ENCODE measurements at places on chromosomes 7 and 10.

- peak; percentile 90 for DNase-seq
Measured at GRCh38 chr10:15123749-15124184, 26.6 kb downstream of the RPP38 start.

DNA sequence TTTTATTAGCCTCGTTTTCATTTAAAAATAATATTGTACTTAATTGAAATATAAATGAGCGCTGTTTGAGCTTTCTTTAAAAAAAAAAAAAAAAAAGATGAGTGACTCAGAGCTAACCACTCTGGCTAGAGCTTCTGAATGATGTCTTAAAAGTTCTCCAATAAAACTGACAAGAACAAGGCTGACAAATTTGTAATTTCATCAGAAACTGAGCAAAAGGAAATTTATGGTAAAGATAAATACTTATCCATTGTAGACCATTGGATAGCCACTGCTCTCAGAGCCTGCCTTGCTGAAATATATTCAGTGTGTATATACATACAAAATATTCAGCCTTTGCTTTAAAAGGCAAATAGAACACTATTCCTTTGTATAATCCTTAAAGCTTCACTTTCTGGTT, 91.2 kb upstream of the OIT3 start:
- DNase-seq: peak; percentile 54

GRCh38 chr7:44103923-44104859, at the start of gene AEBP1:
AEBP1 (plus strand) TSS chr7:44104345; CDS start chr7:44104666, 321 bp downstream.
- DNase-seq: peak; percentile 48

DNA sequence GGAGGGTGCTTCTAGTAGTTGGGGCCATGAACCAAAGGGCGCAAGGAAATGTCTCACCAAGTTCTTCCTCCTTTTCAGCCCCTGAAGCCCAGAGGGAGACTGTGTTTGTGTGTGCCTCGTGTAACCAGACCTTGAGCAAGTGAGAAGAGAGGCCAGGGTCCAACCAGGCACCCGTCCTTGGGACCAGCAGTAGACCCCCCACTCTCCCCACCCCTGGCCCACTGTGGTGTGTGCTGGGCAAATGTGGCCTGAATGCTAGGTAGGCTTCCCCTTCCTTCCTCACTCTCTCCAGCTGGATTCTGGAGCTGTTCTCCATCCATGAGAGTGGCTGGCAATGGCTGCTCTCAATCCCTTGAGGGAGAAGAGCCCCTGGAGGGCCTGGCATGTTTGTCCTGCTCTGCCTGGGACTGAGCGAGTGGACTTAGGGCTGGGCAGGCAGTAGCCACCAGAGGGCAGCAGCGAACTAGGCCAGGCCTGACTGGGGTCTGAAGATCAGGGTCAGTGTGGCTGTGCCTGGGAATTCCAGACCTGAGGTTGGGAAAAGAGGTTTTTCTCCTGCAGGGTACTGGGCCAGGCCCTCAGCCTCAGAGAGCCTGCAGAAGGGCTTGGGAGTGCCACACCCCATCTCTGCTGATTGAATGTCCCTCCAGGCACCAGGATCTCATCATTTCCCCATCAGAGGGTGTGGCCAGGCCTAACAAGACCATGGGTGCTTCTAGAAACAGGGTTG, 12.5 kb downstream of the SFRP5 start:
- DNase-seq: peak; percentile 80

GRCh38 chr7:121049897-121050296, 61.4 kb downstream of the CPED1 start:
- no peak for DNase-seq

- peak; percentile 4 for DNase-seq
Measured at GRCh38 chr7:91596287-91596686, 284.2 kb downstream of the MTERF1 start.

DNA sequence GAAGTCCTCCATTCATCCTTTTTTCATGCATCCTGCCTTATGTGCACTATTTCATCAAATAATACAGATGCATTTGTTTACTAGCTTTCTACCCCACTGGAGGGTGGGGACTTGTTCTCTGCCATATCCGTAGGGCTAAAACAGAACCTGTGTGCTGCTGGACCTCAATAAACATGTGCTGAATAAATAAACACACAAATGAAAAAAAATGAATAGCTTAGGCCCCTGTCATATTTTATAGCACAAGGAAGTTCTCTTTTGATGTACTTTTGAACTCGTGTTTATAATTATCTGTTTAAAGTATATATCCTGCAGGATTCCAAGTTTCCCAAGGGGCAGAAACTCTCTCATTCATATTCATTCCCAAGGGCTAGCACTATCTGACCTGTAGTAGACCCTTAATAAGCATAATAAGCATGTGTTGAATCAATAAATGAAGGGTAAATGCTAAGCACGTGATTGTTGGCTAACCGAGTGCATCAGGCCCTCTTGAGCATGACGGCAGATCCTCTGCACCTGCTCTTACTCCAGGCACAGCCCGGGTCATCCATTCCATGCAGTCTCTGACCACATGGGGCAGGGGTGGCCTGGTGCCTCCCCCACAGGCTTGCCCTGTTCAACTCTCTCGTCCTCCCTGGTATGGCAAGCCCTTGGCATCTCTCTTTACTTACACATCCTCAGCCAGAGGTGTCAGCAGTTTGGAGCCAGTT, 474.1 kb upstream of the ZMIZ1 start:
- DNase-seq: no peak

GRCh38 chr7:13327669-13328068, 640.2 kb downstream of the ARL4A start:
- peak; percentile 55 for DNase-seq

DNA sequence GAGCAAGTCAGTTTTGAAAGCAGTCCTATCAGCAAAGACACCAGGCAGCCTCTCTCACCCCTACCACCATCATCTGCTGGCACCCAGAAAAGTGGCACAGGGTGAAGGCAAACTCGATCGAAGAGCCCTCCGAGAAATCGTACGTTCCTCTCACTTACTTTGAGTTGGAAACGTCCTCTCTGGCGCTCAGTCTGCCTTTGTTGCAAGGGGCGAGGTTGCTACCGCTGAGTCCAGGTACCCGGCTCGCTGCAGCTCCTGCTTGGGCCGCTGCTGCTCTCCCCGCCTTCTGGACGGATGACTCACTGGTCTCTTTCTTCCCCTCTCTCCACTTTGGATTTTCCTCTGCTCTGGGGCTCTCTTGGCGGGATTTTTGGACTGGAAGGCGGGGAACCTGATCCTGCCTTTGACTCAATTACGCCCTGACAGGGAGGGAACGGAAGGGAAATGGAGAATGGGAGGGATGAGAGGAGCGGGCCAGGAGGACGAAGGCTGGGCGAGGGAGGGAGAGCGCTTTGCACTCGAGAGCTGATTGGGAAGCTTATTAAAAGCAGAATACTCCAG, at the start of gene PTN:
Gene PTN, minus strand, starts transcription at position 453 of the 561 bp plus-strand sequence. CDS start 88,760 bp downstream, outside the sequence.
- peak; percentile 36 for DNase-seq

DNA sequence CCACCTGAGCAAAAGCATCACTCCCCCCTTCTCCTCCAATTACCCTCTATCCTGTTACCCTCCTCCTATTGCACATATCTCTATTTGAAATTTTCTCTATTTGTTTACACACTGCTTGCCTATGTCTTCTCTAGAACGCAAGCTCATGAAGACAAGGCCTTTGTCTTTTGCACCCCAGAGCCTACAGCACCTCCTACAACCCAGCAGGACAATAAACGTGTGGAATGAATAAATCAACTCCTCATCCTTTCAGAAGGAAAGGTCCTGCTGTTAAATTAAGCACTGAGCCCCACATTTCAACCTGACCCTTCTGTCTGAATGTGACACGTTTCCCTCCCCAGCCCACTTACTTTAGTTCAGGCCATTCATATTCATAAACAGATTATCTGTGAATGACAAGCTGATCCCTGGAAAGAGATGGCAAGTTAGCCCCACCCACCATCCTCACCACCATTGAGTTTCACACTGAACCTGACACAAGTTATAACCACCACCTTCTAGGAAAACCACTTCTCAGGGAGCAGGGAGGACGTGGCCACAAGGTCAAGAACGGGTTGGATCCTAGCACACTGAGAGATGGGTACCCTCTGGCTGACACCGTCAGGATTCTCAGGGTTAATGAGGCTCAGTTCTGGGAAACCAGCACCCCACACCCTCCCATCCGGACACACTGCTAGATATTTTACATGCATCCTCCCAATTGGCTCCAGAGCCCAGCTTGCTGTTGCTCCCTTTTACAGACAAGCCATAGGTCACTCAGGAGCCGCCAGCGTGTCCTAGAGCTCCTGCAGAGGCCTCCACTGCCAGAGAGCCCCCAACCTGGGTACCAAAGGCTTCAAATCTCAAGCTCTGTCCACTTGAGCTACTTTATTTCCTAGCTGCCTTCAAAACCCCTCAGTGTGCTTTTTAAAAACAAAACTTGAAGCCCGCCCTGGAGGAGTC, 934 bp downstream of the PRTFDC1 start:
- peak; percentile 59 for DNase-seq

DNA sequence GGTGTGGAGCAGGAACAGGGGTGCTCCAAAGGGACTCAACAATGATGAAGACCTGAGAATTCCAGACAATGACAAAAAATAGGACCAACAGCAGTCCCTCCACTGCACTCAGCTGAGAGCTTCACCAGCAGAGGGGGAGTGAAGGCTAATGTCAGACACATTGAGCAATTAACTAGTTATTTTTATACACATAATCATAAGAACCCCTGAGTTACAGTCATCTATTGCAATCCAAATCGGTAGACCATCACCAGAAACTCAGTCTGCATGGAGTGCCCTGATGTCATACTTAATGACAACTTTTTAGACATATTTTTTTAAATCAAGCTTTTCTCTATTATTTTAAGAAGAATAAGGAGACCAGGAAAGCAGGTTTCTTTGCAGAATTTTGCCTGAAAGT, 30.6 kb upstream of the IKZF1 start:
- no peak for DNase-seq

GRCh38 chr10:104327745-104328645, 10.3 kb downstream of the ITPRIP start:
- peak; percentile 80 for DNase-seq

DNA sequence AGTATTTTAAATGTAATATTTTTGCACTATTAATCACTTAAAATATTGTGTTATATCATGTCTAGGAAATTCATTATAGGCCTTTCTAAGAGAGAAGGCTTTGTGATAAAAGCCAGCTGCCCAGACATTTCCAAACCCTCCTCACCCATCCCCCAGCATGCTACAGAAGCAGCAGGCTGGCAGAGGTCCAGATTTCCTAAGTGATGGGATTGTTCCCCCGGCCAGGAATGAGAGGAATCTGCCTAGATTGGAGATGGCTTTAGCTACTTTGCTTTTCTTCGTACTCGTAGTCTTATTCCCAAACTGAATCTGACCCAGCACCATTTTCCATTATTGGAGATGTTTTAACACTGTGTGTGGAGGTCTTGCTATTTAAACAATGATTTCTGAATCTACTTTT, 29.4 kb downstream of the CDK14 start:
- DNase-seq: peak; percentile 71

GRCh38 chr10:104037261-104037951, 48.3 kb downstream of the COL17A1 start:
- DNase-seq: no peak

DNA sequence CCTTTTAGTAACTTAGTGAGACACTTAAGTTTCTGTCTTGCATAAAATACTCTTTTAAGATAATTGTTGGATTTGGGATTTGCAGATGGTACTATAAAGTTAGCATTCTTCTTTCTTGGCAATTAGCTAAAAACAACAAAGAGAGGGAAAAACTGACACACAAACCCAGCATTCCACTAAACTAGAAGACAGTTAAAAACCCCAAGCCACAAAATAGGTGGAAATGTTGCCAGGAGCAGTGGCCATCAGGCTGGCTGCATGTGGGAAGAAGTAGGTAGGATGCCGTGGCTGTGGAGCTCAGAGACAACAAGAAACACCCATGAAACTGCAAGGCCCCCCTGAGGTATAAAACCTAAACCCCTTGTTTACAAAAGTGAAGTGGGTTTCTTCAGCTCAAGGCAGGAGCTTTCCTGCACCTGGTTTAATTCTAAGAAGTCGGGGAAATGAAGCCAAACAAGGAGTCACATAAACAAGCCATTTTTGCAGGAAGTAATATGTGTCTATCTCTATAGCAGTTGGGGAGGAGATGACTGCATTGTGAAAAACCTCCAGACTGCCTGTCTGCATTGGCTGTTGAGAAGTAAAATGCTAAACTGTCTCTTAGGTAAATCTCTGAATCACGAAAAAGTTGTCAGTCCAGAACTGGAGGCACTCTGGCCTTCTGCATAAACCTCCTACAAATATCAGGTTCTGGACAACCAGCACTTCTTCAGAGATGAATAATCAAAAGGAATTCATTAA, 9.5 kb downstream of the RAB18 start:
- peak; percentile 57 for DNase-seq

- DNase-seq: no peak
Measured at GRCh38 chr7:128210590-128211570, 30.2 kb upstream of the LEP start.

GRCh38 chr7:144459635-144460034, 56.1 kb upstream of the NOBOX start:
- no peak for DNase-seq

DNA sequence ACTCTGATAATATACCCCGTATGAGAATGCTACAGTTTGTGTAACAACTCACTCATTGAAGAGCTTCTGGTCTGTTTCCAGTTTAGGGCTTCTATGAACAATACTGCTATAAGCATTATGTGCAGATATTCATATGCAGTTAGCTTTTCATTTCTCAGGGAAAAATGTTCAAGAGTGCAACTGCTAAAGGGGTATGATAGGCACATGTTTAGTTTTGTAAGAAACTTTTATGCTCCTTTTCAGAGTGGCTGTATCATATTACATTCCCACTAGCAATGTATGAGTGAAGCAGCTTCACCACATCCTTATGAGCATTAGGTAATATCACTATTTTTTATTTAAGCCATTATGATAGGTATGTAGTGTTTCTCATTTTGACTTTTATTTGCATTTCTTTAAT, 182.6 kb upstream of the CXCL12 start:
- peak; percentile 82 for DNase-seq

DNA sequence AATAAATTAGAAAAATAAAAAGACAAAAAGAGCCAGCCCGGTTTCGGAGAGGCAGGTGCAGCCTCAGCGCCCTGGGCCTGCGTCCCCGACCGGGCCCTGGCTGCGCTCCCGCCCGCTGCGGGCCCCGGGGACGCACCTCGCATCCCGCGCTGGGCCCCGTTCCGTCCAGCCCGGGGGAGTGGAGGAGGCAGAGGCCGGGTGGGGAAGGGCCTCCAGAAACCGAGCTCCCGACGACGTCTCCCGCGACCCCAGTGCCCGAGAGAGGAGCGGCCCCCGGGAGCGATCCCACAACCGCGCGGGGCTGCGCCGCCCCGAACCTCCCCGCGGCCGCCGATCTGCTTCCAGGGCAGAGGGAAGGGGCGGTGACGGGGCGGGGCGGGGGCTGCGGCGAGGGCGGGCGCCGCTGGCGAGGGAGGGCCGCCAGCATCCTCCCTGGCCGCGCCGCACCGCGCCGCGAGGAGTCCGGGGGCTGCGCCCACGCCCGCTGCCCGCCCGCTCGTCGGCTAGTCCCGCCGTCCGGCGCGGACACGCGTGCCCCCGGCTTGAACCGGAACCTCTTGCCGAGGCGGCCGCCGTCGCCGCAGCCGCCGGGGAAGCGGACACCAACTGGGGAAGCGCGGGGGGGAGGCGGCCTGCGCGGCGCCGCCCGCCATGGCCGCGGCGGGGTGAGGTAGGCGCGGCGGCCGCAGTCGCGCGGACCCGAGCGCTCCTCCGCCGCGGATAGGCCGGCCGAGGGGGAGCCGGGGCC, at the start of gene CCNY:
Gene CCNY, plus strand, starts transcription at position 426 of the 748 bp plus-strand sequence. CDS start 545 bp downstream, outside the sequence.
- DNase-seq: peak; percentile 67

- DNase-seq: no peak
Measured at GRCh38 chr10:114758331-114758730, 63.2 kb upstream of the FHIP2A start.

Measured in choroid plexus epithelial cell (primary cell).